ENCODE measurements at places on chromosomes 3 and 15.

DNA sequence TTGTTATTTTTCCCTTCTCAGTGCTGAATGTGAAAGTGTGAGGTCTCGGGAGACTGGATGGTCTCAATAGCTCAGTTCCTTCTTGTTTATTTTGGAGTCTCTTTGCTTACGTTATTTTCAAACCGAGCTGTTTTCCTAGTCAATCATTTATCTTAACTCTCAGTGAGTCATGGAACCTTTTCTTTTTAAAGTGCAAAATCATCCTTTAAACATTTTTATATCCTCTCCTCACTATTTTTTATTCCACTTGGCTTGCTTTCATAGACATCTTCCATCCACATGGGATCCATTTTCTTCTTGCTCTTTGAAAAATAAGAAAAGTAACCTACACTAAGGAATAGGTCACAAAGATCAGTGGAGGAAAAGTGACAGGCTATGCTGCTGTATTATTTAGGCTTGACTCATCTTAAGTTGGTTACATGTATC, 497.8 kb downstream of the NAALADL2 start:
- DNase-seq: no peak

- DNase-seq: no peak
Measured at GRCh38 chr3:30307372-30307950, 298.9 kb upstream of the TGFBR2 start.

GRCh38 chr3:116032176-116032575, 408.9 kb downstream of the GAP43 start:
- DNase-seq: no peak

GRCh38 chr3:161409069-161409468, 37.8 kb upstream of the SPTSSB start:
- no peak for DNase-seq

GRCh38 chr3:73036694-73037591, 24.5 kb upstream of the EBLN2 start:
- no peak for DNase-seq

- DNase-seq: no peak
Measured at GRCh38 chr3:136819392-136819730, 435 bp downstream of the SLC35G2 start.

DNA sequence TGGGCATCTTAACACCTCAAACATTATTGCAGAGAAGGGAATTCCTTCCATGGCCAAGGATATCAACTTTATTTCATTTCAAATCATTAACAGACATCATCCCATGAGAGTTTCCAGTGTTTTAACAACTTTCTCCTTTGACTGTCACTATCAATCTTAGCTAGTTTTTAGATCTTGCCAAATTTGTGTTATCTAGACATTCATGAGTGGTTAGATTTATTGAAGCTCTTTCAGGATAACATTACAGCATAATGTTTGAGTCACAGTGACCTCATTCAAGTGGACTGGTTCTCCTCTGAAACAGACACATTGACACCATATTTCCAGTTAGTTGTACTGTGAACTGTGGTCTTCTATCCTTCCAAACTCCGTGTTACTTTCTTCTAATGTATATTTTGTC, 8.6 kb upstream of the TNFAIP8L3 start:
- no peak for DNase-seq

DNA sequence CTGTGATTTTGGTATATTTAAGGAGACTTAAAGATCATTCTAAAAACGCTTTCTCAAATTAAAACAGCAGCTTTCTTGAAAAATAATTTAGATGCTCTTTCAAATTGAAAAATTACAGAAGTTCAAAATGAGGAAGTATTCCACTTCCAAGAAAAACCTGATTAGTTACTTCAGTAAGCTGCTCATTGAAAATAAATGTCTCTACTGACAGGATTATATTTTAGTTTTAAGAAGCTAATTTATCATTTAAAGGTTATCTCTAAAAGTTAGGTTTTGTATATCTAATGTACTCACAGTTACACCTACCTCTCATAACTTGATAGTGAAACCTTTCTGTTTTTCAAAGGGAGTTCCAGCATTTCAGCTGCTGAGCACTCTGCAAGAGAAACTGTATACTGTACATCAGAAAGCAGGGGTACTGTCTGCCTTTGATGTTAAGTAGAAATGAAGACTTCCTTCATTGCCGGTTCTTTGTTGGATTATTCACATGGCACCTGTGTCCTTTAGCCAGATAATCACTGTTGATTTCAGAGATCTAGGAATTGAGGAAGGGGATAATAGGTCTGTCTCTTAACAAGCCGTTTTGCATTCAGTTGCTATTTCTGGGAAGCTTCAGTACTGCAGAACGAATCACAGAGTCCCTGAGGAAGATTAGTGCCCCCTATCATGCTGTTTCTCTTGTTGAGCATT, 161.6 kb downstream of the TCF12 start:
- DNase-seq: no peak

DNA sequence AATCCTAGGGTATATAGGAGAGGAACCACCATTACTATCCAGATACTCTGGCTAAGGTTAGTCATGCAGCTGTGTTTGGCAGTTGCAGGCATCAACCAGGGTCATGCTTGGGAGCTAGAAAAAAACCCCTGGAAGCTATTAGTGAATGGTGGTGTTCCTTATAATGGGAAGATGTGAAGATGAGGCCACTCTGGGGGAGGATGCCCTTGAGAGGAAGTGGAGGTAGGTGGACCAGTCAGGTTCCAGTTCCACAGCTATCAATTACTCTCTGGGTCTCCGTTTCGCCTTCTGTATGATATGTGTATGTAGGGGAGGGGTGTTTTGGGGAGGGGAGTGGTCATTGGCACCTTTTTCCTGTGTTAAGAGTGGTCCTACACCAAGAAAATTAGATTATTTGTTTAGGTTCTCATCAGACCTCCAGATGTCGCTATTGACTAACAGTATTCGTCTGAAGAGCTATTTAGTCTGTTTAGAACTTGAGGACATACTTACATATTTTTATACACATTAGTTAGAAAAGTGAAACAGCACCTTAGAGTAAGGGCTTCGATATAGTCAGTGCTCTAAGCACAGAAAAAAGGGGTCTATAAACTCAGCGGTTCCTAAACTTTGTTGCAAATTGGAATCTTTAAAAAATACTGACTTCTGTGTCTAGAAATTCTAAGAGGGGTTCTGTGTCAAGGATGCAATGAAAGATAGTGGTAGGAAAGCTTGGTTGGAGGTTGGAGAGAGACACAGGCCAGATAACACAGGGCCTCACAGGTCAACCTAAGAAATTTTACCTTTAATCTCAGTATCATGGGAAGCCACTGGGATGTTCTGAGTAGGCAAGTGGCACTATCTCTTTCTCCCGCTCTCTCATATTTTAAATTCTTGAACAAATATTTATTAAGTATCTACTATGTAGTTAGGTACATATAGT, 9.1 kb upstream of the HPS3 start:
- no peak for DNase-seq

GRCh38 chr3:19598870-19599269, 335.1 kb downstream of the EFHB start:
- no peak for DNase-seq

- DNase-seq: no peak
Measured at GRCh38 chr15:41779662-41780157, 5.4 kb downstream of the MAPKBP1 start.

- DNase-seq: no peak
Measured at GRCh38 chr3:99952306-99952705, 134.6 kb downstream of the CMSS1 start.

- DNase-seq: no peak
Measured at GRCh38 chr15:69743091-69743490, 290.5 kb downstream of the RPLP1 start.

DNA sequence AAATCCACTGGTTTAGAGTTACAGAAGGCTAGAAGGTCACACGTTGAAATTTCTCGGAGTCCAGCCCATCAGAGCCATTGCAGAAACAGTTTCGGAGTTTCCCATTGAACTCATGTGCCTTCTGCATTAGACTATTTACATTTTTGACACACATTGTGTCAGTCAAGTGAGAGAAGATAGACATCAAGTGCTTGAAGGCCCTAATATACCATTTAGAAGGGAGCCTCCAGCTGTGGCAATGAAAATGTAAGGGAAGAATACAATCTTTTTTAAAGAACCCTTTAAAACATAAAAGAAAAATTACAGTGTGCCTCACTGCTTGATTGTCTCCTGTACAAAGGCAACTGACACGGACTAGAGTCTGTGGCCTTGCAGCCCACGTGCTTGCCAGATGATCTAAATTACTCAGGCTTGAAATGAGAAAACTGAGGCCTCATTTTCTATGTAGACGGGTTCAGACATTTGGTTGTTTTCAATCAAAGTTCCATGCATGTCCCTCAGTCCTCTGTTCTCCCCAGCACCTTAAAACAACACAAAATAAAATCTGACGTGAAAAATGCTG, 650.5 kb downstream of the ROBO2 start:
- no peak for DNase-seq

DNA sequence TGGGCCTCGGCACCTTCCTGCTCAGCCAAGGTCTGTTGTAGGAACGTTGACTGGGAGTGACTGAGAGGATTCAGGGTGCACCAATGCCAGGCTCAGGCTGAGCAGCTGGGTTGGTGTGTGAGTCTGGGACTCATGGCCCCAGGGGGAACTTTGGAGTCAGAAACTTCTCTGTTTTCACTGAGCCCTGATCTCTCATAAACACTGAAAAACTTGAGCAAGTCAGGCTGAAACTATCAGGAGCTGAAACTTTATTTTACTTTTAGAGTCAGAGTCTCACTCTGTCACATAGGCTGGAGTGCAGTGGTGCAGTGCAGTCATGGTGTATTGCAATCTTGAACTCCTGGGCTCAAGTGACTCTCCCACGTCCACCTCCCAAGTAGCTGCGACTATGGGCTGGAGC, 3.0 kb downstream of the TRAK1 start:
- DNase-seq: no peak

DNA sequence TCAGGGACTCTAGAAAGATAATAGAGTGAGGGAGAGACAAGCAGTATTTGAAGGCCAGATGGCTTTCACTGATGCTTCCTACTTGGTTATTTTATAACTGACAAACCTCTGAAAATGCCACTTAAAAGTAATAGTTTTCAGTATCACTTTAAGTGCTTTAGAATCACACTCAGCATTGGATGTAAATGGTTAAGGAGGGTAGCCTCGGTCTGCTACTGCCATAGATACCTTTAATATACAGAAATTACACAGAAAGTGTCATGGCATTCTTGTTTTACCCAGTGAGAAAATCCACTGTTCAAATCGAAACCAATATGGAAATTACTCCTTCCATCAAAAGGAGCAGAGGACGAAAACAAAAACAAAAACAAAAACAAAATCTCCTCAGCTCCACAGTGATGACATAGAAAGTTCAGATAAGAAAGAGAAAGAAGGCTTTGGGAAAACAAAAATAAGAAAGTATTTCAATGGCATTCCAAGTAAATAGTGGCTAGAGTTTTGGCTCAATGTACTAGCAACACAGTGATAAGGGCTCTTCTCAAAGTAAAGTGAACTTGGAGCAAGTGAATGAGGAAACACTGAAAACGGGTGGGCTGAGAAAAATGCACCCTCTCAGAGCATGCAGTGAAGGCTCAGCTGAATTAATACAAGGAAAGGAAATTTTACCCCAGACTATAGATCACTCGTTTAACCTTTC, 43.2 kb upstream of the CD47 start:
- no peak for DNase-seq

GRCh38 chr3:197686899-197687298, 49.8 kb downstream of the RUBCN start:
- DNase-seq: no peak

- DNase-seq: no peak
Measured at GRCh38 chr3:31531452-31531991, 1.2 kb upstream of the STT3B start.

GRCh38 chr15:98733098-98733497, 84.8 kb downstream of the IGF1R start:
- DNase-seq: no peak

GRCh38 chr15:77834276-77834990, 201.7 kb upstream of the LINGO1 start:
- no peak for DNase-seq

DNA sequence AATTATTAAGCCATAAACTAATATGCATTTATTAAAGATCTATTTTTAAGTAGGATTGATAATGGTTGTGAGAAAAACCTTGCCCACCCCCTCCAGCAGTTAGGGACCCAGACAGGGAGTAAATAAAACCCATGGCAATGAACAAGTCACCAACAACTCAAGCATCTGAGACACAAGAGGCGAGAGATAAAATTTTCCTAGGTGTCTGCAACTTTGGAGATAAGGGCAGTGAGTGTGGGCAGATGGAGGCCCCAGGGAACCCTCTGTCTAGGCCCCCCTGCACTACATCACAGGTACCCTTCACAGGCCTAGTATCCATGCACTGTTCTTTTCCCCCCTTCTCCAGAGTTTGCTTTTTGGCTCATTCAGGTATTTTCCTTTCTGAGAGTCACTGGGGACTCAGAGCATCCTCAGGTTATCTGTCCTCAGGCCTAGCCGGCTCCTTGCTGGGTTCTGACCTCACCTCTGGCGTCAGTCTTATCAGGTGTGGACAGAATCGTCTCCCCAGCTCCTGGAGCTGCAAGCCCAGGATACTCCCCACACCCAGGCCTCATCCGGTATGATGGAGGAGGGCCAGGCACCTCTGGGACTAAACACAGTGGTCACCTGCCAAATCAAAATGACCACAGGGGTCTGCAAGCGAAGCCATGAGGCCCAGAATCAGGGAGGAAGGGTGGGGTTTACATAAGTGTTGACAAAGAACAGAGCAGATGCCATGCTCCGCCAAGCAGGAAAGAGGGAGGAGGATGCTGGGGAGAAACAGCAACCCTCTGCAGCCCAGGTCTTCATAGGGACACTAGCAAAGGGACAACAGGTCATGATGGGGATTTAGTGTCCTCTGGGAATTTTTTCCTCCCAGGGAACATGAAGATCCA, 50.4 kb downstream of the CCNL1 start:
- no peak for DNase-seq

DNA sequence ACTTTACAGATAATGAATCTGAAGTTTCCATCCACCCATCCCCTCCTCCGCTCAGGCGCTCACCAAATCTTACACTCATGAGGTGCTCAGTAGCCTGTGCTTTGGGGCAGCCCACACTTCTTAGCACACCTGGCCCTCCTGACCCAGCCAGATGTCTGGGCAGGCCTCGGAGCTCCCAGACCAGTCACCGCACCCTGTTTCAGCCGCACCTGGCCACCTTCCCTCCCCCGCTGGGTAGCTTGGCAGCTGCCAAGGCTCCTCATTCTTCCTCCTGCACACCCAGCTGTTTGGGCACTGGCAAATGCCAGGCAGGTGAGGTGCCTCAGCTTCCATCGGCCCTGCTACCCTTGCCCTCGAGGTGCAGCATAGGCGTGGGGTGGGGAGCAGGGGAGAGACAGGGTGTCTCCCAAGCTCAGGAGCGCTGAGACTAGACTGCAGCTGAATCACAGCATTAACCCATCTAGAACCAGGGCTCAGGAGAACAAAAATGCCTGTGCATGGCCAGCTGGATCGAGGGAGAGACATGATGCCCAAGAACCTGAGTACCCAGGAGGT, 45.8 kb downstream of the CDC25A start:
- DNase-seq: no peak

GRCh38 chr3:73024836-73025235, 28.2 kb downstream of the PPP4R2 start:
- no peak for DNase-seq
